ENCODE measurements at places on chromosomes 3 and 15.

GRCh38 chr15:43977072-43977884 is 150.5 kb downstream of the WDR76 start:
- DNase-seq, result no peak

GRCh38 chr15:62109982-62110851 is 43.4 kb downstream of the C2CD4A start:
- no peak for DNase-seq

- DNase-seq, result no peak
Observed at GRCh38 chr15:49164865-49165264, 5.2 kb upstream of the GALK2 start.

- no peak for DNase-seq
Observed at GRCh38 chr15:20353966-20354883, 187.4 kb downstream of the GOLGA6L6 start.

- DNase-seq, result no peak
Observed at GRCh38 chr3:110016235-110016815, 679.0 kb upstream of the DPPA4 start.

DNA sequence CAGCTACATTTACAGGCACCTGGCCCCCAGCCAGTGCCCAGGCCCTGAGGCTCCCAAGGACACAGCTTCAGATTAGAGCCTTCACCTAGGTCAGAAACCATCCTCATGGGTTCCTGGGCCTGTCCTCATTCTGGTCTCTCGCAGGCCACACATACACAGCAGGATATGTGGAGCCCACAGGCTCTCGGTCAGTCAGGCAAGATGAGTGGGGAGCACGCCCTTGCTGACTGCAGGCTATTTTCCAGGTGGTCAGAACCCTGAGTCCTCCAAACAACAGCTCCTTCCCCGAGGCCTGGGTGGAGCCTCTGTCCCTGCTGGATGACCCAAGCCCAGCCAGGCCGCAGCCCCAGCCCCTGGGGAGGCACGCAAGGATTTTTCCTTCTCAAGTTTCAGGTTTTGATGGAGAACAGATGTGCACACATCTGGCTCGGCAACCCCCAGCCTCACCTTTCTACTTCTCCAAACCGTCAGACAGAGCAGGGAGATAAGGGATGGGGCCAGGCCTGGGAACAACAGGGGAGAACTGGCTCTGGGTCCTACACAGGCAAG is 1.6 kb downstream of the STRA6 start:
- DNase-seq, result no peak

GRCh38 chr3:48636149-48636655 is 941 bp upstream of the SLC26A6 start:
- no peak for DNase-seq

GRCh38 chr15:58336161-58336560 is 95.6 kb upstream of the LIPC start:
- DNase-seq, result no peak

- DNase-seq, result no peak
Observed at GRCh38 chr3:75737831-75738493, 47.4 kb downstream of the ZNF717 start.

- DNase-seq, result no peak
Observed at GRCh38 chr3:126447456-126448106, 28.1 kb downstream of the ZXDC start.

- no peak for DNase-seq
Observed at GRCh38 chr3:55964491-55964985, 477.4 kb upstream of the WNT5A start.

DNA sequence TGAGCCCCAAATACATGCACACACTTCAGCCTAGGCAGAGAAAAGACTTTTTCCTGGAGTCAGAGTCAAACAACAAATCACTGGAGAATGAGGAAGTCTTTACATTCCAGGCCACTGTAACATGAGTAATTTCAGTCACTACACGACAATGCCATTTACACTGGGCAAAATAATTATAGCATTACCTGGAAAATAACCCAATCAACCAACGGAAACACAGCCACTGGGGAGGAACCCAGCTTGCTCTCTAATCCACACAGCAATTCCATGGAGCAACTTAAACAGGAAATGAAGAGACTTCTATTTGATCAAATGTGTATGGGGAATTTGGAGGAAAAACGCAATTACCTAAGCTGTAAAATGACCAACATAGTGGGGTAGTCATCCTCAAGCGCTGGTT is 15.2 kb downstream of the FSTL1 start:
- DNase-seq, result no peak

DNA sequence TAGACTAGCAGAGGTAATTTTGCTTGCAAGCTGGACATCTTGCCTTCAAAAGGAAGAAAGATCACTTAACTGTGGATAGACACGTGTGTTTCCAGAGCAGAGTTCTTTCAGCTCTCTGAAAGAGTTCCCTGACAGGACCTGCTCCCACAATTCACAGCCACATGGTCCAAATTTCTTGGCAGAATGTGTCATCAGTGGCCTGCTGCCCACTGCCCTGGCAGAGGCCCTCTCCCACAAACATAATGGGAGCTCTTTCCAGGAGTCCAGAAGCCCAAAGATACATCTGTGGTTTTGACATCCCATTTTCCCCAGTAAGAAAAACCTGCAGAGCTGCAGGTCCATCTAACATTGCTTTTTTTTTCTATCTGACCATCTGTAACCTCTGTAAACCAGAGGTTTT is 48.3 kb downstream of the SERPINI1 start:
- DNase-seq, result no peak

- DNase-seq, result no peak
Observed at GRCh38 chr15:80527406-80527805, 123.2 kb downstream of the ARNT2 start.

DNA sequence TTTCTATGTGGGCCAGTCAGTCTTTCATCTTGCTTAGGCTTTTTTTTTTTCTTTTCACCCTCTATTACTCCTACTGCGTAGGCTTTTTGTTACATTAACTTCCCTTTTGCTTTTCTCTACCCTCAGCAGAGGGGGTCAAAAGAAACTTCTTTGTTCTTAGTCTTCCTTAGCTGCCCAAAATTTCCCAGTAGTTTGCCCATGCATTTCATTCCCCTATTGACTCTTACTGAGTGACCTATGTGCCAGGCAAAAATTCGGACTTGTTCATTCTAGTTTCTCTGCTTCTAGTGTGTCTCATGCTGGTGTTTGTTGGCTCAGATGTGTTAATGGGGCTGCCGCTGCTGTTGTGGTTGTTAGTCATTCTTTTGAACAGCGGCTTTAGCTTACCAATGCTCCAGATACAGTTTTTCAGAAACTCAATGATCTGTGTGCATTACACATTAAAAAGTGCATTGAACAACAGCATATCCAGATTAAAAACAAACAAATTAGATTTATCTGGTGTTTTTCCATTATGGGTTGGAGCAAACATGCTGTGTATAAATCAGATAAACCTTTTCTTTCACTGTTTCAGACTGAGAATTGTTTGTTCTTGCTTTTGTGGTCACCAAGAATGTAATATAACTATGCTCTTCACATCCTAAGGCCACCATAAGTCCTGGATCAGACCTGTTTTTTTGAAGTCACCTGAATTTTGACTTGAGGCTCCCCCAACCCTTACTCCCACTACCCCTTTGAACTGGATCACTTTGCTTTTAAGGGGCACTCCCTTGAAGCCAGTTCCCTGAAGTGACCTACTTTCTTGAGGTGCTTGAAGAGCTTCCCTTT is 43.1 kb downstream of the PDE8A start:
- no peak for DNase-seq

DNA sequence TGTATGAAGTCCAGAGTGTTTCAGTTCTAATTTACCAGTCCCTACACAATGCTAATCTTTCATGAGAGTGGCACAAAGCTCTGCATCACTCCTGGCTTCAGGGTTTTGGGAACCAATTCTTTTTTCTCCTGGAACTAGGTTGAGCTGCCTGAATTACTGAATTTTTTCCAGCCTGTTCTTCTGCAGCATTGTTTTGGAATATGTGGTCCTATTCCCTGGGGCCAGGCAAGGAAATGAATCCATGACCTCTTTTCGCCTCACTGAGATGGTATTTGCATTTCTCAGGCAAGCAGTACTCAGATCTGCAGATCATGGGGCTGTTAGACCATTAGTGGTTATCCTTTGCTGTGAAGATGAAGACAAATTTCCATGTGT is 25.6 kb upstream of the GPR171 start:
- DNase-seq, result no peak

GRCh38 chr3:182650568-182651128 is 142.7 kb upstream of the ATP11B start:
- DNase-seq, result no peak

- no peak for DNase-seq
Observed at GRCh38 chr15:60760646-60761504, 281.9 kb upstream of the ICE2 start.

- no peak for DNase-seq
Observed at GRCh38 chr3:52021489-52022268, 26.0 kb upstream of the RPL29 start.

DNA sequence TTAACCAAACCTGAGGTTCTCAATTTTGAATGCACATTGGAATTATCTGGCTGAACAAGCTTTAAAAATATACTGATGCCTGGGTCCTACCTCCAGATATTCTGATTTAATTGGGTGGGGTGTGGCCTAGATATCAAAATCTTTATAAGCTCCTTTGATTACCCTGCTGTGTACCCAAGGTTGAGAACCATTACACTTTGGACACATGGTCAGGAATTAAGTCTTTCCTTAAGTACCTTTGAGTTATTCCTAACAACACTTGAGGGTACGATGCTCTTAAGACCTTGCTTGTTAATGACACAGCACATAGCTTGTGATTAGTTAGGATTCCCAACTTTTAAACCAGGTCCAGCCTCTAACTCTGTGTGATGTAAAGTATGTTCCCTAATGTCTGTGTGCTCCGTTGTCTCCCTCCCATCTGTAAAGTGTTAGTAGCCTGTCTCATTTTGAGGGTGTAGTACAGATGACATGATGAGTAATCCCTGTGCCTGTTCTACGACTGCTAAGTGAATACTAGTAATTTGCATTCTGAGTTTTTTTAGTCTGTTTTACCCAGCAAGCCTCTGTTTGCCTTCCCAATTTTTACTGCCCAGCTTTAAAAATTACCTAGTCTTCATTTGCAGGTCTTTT is 154.9 kb downstream of the KLHL25 start:
- no peak for DNase-seq

- DNase-seq, result no peak
Observed at GRCh38 chr15:74304431-74304830, 63.0 kb downstream of the CYP11A1 start.

- DNase-seq, result no peak
Observed at GRCh38 chr15:96802611-96803255, 472.2 kb downstream of the NR2F2 start.

GRCh38 chr15:58628206-58628947 is 121.1 kb downstream of the ADAM10 start:
- DNase-seq, result no peak

DNA sequence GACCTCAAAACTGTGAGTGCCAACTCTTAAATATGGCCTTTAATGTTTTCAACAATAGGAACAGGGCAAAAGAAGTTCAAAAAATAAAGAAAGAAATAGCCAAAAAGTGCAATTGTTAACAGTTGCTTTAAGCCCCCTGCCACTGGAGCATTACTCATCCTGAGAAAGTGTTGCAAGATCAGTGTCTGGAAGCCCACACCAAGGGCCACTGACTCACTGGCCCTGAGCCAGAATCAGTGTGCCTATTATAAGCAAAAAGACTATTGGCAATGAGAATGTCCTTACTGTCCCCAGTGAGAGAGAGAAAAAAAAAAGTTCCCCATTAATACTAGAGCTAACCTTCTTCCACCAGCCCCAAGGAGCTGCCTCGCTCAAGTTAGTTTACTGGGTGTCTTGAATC is 480.1 kb upstream of the ZNF385D start:
- DNase-seq, result no peak

DNA sequence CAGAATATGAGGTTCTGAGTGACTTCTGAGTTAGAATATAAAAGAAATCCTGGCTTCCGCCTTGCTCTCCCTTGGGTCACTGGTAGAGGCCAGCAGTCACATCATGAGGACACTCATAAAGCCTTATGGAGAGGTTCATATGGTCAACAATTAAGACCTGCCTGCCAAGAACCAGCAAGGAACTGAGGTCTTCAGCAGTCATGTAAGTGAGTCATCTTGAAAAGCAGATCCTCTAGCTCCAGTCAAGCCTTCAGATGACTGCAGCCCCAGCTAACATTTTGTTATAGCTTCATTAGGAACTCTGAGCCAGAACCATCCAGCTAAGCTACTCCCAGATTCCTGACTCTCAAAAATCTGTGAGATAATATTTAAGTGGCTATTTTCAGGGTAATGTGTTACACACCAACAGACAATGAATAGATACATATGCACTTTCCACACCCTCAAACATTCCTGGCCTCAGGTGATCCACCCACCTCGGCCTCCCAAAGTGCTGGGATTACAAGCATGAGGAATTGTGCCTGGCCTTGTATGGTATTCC is 447.2 kb downstream of the SHQ1 start:
- no peak for DNase-seq

DNA sequence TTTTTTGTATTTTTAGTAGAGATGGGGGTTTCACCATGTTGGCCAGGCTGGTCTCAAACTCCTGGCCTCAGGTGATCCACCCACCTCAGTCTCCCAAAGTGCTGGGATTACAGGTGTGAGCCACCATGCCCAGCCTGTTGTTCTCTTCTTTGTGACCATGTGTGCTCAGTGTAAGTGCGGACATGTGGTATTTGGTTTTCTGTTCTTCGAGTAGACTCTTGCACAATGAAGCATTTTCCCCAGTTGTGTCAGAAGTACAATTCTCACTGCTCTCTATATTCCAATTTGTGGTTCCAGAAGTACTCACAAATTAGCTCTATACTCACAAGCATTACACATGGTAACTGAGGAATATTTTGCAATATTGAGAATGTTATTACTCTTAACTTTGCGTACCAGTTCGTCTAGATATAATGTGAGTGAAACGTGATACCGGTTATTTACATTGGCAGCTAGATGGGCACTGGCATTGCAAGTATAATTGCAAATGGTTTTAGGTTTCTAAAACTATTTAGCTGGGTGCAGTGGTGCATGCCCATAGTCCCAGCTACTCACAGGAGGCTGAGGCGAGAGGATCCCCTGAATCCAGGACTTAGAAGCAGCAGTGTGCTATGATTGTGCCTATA is 34.2 kb upstream of the MTMR14 start:
- no peak for DNase-seq

DNA sequence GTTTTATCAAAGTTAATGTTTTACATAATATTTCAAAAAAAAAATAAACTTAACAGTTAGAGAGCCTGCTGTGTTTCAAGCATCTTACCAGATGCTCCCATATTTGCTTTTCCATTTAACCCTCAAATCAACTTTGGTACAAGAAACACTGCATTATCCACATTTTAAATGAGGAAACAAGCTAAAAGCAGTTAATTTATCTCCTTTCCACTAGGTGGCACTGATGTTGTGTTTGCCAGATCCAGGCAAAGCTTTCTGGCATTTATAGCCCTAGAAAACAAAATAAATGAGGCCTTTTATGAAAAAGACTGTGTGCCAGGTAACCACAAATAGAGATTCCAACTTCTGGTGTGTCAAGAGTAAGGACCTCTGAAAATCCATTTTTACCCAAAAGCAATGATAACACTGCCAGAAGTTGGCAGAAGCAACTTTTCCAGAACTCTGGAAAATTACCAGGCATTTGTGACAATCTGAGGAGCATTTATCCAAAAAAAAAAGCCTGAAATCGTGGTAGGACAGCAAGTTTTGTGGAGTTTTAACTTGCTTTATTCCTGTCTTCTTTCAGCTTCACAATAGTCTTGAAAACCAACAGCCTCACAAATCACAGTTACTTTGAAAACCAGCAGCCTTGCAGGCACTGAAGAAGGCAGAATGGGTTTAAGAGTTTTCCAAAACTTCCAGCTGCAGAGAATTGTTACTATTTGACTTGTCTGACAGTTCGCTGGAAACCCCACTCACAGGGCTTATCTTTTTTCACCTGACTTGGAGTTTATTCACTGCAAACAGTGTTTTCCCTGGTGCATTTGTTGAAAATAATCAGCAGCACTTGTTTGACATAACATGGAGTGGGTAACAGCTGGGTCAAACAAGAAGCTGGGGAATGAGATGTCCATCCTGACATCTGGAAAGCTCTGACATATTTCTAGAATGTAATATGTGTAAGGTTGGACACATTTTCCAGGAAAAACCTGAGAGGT is 9.2 kb downstream of the FAM162A start:
- no peak for DNase-seq
